ENCODE measurements at places on chromosomes 5 and 9.

GRCh38 chr5:34968258-34968657, 38.9 kb downstream of the DNAJC21 start:
- DNase-seq, result no peak

DNA sequence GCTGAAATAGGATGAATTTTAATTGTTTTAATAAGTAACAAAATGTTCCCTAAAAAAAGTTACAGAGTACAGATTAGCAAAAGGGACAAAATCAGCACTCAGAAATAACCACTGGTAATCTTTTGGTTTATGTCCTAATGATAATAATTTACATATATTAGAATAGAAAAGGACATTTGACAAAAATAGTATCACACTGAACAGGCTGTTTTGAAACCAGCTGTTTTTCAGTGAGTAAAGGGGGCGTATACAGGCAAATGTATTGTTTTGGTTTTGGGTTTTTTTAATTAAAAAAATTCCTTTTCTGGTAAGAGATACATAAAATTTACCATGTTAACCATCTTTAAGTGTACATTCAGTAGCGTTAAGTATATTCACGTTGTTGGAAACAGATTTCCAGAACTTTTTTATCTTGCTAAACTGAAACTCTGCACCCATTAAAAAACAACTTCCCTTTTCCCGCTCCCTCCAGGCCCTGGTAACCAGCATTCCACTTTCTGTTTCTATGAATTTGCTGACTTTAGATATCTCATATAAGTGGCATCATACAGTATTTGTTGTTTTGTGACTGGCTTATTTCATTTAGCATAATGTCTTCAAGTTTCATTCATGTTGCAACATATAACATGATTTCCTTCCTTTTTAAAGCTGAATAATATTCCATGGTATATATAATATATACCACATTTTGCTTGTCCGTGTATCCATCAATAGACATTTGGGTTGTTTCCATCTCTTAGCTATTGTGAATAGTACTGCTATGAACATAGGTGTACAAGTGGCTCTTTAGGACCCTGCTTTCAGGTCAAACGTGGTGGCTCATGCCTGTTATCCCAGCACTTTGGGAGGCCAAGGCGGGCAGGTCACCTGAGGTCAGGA, 20.6 kb upstream of the LARP1 start:
- no peak for DNase-seq

- no peak for DNase-seq
These were observed at the start of gene IRX2 for GRCh38 chr5:2751592-2752021. Gene IRX2 (minus strand): TSS chr5:2751677. CDS start chr5:2751413, 264 bp downstream.

GRCh38 chr5:1845696-1846095, 37.0 kb downstream of the IRX4 start:
- DNase-seq, result no peak

DNA sequence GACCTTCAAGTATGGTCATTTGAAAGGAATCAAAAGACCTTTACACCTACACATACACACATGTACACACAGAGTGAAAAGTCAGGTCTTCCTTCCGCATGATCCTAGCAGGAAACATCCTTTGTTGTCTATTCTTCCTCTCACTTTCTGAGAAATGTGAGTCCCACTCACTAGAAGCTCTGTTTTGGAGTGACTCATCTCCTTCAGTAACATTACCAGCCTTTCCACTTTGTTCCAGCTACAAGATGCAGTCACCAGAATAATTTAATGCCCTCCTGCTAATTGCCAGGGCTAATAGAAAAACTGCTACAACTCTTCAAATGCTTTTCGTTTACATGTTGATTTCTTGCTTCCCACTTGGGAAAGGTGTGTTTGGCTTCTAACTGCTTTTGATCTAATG, 417.3 kb downstream of the RASEF start:
- no peak for DNase-seq

DNA sequence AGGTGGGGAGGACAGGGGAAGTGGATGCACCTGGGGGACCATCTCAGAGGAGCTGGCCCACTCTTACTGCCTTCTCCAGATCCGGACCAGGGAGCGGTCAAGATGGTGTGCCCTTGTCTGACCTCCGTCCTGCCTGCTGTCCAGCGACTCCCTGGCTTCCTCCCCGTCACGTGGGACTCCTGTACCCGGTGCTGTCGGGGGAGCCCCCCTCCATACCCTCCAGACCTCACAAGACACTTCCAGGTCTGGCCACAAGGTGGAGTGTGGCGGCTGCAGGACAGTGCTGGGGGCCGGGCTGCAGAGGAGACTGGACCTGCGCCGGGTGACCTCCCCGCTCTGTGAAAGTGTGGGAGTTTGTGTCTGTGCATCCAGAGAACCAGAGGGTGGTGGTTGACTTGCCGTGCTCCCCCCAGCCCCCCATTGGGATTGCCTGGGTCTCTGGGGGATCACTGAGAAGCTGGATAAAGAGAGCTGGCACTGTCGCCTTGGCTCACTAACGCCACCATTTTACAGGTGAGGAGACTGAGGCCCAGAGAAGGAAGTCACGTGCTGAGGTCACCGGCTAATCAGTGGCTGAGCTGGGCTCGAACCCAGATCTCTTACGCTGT, 1.9 kb upstream of the CRB2 start:
- peak; percentile 75 for DNase-seq

DNA sequence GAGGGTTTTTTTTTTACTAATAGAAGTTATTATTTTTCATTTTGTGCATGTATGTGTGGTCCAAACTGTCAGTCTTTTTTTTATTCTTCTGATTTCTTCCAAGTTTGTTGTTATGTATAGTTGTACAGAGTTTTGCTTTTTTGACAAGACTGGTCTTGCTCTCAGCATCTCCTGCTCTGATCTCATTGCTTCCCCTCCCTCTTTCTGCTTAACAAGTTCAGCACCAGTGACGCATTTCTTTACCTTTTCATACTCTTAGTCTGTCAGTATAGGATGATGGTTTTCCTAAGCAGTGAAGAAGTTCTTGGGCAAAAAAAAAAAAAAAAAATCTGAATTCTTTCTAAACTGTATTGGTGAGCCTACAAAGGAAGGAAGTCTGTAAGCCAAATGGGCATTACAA, 135.1 kb downstream of the CD180 start:
- DNase-seq, result no peak

GRCh38 chr9:15498246-15498995, 12.3 kb downstream of the PSIP1 start:
- no peak for DNase-seq

- no peak for DNase-seq
These were observed 183.2 kb upstream of the TBC1D2 start for GRCh38 chr9:98438666-98439065.
